Stimulated activated CD4-positive, alpha-beta T cell treated with anti-CD3 and anti-CD28 coated beads, TNF-alpha, amount 100 ng/mL, for 1 hour (primary cell): ENCODE measurements at places on chromosomes 16 and 17.

- DNase-seq = no peak
These were observed 264.2 kb downstream of the MRTFB start for GRCh38 chr16:14335297-14335696.

DNA sequence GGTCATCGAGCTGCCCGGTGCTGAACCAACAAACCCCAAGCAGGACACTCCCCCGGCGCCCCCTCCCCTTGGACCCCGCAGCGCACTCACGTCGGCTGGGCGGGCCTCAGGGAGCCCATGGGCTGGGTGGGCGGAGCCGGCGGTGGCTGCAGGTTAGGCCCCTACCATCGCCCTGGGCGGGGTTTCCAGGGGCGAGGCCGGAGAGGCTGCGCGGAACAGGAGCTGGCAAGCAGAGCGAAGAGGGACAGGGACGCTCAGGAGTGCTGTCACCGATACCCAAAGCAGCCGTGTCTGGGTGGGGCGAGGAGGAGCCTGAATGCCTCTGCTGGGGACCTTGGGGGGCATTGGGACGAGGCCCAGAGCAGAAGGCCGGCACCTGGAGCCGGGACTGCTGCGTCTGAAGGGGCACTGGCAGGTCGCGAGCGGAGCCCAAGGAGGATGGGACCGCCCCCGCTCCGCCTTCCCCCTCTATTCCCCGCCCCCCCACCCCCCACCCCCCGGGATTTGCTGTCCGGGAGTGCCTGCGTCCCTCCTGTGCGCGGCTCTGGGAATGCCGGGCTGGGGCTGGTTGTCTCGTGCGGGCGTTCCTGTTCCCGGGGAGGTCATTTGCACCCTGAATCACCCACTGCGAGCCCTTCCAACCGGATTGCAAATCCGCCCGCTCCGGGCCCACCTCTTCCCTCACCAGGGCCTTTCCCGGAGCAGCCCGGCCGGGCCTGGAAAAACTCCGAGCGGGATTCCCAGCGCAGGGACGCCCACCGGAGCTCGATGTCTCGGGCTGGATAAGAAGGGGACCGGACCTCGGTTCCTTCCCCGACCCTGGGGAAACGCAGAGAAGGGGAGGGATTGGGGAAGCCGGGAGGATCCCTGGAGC is 902 bp downstream of the ARHGAP27 start:
- peak; percentile 50 for DNase-seq

DNA sequence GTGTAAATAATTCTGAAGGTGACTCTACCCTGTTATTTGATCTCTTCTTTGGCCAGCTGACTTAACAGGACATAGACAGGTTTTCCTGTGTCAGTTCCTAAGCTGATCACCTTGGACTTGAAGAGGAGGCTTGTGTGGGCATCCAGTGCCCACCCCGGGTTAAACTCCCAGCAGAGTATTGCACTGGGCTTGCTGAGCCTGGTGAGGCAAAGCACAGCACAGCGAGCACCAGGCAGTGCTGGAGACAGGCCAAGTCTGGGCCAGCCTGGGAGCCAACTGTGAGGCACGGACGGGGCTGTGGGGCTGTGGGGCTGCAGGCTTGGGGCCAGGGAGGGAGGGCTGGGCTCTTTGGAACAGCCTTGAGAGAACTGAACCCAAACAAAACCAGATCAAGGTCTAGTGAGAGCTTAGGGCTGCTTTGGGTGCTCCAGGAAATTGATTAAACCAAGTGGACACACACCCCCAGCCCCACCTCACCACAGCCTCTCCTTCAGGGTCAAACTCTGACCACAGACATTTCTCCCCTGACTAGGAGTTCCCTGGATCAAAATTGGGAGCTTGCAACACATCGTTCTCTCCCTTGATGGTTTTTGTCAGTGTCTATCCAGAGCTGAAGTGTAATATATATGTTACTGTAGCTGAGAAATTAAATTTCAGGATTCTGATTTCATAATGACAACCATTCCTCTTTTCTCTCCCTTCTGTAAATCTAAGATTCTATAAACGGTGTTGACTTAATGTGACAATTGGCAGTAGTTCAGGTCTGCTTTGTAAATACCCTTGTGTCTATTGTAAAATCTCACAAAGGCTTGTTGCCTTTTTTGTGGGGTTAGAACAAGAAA is 5.1 kb downstream of the STH start:
- no peak for DNase-seq

- DNase-seq = no peak
These were observed 39.2 kb downstream of the NDE1 start for GRCh38 chr16:15689290-15689689.

DNA sequence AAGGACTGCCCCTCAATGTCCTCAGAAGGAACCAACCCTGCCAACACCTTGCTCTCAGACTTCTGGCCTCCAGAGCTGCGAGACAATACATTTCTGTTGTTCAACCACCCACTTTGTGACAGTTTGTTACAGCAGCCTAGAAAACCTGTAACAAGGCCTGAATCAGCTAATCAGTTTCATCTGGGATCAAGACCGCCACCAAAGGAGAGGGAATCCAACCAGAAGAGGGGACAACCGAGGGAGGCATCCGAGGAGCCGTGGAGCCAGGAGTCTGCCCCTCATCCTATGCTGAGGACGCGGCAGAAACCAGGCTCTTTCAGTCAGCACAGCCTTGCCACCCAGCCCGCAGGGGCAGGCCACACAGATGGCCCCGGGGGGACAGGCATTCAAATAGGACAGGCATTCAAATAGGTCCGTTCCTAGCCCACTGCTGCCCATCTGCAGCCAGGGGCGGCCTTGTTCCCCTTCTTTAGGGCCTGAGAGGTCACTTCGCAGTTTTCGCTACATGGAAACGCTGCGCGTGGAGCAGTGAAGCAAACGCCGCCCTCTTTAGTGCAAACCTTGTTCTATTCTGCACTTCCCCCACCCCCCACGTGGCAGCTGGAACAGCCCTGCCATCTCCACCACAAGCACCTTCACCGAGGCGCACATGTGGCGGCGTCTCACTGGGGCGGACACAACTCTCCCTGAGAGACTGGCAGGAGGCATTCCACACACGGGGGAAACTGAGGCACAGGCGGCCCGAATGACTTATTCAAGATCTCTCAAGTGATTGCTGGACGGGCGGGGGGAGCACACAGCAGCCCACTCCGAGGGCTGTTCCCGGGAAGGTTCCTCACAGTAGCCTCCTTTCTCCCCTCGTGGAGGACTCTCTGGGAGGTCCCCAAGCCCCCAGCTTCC is 26.7 kb downstream of the FA2H start:
- DNase-seq = no peak

DNA sequence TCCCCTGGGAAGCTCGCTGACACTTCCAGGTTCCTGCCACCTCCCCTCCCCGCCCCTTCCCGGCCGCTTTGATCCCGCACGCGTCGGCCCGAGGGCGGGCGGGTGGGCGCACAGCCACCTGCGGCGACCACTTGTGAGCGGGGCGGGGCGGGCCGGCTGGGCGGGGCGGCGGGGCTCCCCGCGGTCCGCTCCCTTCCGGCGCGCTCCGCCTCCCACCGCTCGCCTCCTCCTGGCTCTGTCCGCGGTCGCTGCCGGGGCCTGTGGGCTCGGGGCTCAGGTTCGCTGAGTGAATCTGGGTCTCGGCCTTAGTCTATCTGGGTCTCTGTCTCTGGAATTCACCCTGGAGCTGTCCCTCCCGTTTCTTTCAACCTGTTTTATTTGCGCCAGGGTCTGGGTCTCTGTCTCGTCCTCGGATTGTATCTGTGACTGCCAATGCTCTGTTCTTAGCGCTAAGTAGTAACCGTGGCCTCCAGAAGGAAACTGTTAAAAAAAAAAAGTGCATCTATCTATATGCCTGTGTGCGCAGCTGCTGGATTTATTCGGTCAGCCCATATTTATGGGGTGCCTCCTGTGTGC is 2.7 kb upstream of the HES7 start:
- peak; percentile 41 for DNase-seq

DNA sequence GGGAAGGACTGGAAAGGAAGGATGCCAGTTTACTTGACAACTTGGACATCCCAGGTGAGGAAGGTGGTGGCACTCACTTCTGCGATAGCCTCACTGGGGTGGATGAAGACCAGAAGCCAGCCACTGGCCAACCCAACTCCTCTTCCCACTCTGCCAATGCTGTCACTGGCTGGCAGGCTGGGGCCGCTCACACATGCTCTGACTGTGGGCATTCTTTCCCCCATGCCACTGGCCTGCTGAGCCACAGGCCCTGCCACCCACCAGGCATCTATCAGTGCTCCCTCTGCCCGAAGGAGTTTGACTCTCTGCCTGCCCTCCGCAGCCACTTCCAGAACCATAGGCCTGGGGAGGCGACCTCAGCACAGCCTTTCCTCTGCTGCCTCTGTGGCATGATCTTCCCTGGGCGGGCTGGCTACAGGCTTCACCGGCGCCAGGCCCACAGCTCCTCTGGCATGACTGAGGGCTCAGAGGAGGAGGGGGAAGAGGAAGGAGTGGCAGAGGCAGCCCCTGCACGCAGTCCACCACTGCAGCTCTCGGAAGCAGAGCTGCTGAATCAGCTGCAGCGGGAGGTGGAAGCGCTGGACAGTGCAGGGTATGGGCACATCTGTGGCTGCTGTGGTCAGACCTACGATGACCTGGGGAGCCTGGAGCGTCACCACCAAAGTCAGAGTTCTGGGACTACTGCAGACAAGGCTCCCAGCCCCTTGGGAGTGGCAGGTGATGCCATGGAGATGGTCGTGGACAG is 4.5 kb downstream of the ZNF646 start:
- DNase-seq = no peak

DNA sequence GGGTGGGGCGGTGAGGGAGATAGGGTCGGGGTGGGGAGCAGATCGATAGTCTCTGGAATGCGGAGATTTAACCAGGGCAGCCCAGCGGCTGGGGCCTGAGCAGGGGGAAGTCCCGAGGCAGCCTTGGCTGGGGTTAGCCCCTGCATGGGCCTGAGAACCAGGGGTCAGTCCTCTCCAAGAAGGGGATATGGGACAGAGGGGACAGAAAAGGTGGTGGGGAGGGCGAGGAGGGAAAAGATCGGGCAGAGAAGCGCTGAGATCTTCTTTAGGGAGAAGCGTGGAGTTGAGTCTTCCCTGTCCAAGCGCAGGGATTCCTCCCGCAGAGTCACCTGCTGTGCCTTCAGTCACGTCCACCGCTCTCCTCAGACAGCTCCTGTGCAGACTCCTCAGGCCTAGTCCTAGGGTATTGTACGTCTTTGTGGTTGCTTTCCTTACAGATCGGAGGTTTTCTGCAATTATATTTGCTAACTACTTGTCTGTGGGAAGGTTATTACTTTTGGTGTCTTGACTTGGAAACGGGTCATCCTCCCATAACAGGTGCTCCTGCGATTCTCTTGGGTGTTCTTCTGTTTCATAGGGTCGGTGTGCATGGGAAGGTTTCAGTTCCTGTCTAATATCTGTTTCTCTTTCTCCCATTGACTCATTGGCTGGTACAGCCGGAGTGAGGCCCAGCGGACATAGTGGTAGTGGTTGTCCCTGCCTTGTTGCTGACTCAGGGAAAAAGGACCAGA is 952 bp downstream of the CD300A start:
- DNase-seq = no peak

DNA sequence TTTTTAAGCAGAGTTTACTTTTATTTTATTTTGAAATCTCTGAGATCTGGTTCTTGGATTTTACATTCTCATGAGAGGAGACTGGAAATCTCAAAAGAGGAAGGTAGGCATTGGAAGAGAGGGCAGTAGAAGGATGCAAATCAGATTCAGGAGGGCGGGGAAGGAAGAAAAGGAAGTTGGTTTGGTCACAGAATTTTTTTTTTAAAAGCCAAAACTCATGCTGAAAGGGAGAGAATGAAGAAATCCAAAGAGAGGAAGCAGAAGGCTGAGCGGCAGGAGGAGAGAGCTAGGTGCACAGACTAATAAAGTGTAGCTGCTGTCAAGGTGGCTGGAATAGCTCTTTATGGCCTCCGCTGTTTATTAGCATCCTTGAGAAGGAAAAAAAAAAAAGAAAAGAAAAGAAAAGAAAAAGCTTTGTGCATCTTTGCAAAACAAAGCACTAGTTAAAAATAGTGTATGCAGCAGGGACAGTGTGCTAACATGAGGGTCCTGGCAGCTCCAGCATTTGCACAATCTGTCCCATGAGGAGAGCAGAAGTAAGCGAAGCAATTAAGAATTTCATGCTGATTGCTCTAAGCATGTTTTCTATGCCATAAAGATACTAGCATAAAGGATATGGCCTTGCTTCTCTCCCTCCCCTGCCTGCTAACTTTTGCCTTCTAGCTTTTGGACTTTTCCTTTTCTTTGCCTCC is 194.2 kb downstream of the ZFHX3 start:
- no peak for DNase-seq

DNA sequence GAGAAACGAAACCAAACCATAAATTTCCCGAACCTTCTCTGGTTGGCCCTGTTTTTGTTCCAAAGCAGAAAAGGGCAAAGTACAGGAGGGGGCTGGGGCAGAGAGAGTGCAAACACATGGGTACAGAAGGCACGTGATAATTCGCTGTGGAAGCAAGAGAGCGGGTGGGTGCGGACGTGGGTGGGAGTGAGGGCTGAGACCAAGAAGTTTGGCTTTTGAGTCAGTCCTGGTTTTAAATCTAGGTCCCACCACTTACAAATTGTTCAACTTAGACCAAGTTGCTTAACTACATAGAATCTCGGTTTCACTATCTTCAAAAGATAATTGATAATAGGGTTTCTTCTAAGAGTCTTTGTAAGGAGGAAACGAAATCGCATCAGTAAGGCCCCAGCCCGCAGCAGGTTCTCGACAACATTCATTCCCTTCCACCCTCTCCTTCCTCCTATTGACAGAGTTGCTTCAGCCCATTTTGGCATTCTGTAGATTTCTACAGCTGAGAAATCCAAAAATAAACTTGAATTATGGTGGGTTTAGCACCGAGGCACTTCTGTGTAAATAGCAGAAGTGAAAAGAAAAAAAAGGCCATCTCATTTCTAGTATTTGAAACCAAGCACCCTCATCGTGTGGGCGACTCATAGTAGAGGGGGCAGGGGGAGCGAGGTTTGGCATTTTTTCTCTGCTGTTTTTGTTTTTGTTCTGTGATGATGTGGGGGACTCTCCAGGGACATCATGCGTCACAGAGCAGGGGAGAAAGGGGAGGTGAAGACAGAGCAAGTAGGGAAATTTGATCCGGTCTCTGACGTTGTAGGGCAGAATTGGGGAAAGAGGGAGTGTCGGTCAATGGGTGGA is 33.6 kb upstream of the CCR7 start:
- DNase-seq = peak; percentile 72

- DNase-seq = no peak
These were observed 48.8 kb upstream of the CLEC19A start for GRCh38 chr16:19236561-19237209.

GRCh38 chr16:81863630-81864352 is 84.7 kb downstream of the PLCG2 start:
- DNase-seq = no peak

GRCh38 chr17:82367724-82368524 is 3.6 kb upstream of the UTS2R start:
- no peak for DNase-seq

GRCh38 chr16:55018881-55019280 is 88.2 kb downstream of the IRX5 start:
- DNase-seq = no peak

GRCh38 chr17:54626146-54626703 is 274.4 kb upstream of the TOM1L1 start:
- DNase-seq = no peak
